Right atrium auricular region (tissue), 2 donors: ENCODE measurements at places on chromosomes 5 and 9. TPM values are rescaled to one million over a fixed set of nuclear protein-coding genes. Genes with fewer than 3 reads are reported as not detected.

Gene PAEP
- not detected for total RNA-seq

Gene PDLIM4
- 96.7 TPM for total RNA-seq

Gene CDK7
- 11.3 TPM for total RNA-seq

DNA sequence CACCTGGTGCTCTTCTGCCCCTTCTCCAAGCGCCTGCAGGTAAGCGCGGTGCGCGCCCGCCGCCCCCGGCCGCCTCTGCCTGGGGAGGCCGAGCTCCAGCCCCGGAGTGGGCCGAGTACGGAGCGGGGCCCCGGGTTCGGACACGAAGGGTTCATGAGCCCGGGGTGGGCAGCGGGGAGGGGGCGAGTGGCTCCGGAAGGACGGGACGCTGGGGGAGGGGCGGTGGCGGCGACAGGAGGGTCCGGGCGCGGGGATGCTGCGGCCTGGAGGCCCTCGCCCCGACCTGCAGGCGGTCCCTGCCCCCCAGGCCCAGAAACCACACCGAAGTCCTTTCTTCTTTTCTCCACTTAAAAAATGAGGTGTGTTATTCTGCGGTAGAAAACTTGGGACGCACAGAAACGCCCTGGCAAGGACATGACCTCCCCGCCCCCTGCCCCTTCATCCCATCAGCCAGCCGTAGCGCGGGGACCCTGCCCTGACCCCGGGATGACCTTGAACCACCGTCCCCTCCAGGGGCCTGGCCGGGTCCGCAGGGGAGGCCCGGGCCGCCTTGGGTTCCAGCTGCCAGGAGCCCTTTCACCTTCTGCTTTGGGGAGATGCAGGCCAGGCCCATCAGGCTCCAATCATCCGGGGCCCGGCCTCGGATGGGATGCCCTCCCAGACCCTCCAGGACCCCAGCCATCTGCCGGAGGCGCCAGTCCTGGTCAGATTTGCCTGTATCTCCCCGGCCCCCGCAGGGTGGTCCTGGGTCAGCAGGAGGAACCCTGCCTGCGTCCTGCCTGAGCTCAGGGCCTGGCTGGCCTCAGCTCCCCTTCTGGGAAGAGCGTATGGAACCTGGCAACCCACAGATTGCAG is 545 bp downstream of the DIPK1B start:
- DNase-seq, result no peak

DNA sequence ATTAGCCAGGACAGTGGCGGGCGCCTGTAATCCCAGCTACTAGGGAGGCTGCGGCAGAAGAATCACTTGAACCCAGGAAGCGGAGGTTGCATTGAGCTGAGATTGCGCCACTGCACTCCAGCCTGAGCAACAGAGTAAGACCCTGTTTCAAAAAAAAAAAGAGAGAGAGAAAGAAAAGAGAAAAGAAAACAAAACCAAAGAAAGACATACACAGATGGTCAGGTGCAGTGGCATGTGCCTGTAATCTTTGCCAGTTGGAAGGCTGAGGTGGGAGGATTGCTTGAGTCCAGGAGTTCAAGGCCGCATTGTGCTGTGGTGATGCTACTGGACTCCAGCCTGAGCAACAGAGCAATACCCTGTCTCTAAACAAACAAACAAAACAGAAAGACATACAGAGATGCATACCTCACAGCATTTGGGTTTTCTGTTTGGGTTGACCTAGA is 10.0 kb upstream of the PSAT1 start:
- no peak for DNase-seq

DNA sequence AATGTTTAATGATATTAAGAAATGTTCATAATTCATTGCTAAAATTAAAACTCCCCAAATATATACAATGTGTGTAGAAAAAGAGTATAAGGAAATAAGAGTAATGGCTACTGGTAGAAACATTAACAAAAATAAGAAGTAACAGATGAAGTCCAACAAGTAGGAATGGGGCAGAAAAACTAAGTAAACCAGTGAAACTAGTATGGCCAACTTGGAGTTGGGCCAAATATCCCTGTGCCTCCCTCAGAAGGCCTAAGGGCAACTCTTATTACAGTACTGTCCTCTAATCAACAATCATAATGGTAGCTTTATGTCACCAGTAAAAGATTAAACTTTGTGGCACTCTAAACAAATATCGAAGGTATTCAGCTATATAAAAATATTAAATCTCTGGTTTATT is 93.5 kb downstream of the SSBP2 start:
- no peak for DNase-seq

DNA sequence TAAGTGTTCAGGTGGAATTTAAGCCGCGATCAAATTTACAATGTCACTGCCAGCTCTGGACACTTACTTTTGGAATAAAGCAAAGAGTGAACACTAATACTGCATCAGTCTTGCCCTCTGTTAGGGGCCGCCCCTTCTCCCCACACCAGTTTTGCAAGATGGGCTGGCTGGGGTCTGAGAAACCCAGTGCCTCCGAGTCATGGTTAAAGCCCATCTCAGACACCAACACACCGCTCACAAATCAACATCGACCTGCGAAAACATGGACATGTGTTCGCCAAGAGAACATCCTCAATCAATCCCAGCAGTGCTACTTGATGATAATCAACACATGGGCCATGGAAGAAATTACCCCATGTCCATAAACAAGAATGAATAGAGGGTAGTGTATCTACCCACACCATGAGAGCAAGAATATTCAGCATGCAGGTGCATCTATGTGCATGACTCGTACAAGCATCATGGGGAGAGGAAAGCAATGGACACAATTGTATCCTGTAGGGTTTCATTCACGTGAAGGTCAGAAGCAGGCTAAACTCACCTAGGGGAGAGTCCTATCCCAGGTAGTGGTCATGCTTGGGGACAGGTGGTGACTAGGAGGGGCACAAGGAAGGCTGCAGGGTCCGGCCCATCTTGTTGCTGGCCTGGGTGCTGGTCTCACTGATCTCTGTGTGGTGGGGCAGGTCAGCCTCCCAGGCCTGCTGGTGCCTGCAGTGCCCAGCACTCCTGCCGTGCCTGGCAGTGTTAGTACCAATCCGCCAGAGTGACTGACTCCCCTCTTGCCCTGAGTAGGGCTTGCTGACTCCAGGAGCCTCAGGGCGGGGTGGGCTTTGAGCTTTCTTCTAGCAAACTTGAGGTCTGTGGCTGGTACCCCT is 5.0 kb downstream of the S1PR3 start:
- DNase-seq, result no peak

GRCh38 chr5:148993283-148993936 is 69.5 kb downstream of the SH3TC2 start:
- DNase-seq, result no peak

DNA sequence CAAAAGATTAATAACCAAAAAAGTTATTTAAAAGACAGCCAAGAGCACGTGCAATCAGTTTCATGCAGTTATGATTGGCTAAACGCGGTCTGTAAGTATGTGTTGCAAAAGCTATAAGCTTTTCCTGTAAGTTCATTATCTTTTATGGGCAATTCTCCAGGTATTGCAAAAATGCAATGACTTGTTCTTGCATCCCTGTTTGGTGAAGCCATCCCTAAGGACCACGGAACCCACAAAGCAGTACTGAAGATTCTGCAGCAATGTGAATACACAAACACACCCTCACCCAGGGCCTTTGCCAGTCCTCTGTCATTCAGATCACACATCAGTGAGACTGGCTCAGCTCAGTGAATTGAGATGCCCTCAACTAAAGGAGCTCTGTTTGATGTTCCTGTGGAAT is 11.4 kb downstream of the GCNT4 start:
- DNase-seq, result no peak

DNA sequence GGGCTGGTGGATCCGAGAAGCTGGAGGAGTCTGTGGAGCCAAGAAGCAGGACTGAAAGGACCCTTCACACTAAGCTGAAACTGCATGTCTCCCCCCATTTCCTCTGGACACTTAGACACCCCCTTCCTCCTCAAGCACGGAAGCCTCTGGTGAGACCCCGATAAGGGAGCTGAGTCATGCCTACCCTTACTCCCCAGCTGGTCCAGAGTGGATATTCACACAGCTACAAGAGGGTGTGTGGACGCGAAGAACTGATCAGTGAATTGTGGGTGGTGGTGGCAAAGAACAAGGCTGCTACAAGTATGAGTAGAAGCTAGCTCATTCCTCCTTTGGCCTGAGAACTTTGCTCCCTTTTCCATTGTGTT is 4.3 kb downstream of the TLN1 start:
- no peak for DNase-seq
